Activated T-cell treated with anti-CD3 and anti-CD28 coated beads, Interleukin-2, amount 50 U/mL, for 4 hours (primary cell): ENCODE measurements at places on chromosomes 13 and 19. TPM values are rescaled to one million over a fixed set of nuclear protein-coding genes. Genes with fewer than 3 reads are reported as not detected.

ZNF556 gene
- total RNA-seq, result not detected

DNA sequence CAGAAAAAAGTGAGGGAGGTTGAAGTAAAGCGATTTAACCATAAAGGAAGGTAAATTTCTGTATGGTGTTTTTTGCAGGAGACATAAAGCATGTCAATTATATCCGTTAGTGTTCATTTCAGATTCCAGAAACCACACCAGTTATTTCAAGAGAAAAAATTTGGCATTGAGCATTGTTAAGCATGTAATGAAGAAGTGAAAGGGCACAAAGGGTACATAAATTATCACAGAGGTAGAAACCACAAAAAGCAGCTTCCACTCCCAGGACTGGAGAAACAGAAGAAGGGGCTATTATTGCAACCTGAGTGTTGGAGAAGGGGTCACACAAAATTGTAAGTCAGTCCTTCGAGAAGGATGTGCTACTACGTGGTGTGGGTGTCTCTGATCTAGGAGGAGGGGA is 72.2 kb upstream of the DACH1 start:
- no peak for DNase-seq

DNA sequence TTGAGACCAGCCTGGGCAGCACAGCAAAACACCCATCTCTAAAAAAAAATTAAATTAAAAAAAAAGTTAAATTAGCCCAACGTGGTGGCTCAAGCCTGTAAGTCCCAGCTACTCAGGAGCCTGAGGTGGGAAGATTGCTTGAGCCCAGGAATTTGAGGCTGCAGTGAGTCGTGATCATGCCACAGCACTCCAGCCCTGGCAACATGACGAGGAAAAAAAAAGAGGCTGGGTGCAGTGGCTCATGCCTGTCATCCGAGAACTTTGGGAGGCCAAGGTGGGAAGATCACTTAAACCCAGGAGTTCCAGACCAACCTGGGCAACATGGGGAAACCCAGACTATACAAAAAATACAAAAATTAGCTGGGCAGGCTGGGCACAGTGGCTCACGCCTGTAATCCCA is 2.2 kb upstream of the TMEM161A start:
- DNase-seq, result no peak

DNA sequence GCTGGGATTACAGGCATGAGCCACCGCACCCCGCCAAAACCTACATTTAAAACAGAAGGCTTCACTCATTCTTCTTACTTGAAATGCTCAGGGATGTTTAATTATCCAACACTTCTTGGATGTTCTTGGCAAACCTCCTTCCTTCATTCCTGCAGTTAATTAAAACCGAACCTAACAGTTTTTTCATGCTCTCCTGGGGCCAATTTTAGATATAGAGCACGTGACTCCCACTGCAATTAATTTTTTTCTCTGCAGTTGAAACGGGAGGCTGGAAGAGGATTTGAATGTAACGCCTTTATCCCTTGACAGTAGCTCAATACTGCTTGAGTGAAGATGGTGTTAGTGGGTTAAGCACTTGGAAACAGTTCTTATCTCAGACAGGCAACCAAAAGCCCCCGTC is 4.6 kb upstream of the ACTL9 start:
- no peak for DNase-seq

KRTDAP gene
- total RNA-seq, result not detected

GRCh38 chr13:97491452-97491851 is 57.5 kb downstream of the RAP2A start:
- DNase-seq, result no peak

DNA sequence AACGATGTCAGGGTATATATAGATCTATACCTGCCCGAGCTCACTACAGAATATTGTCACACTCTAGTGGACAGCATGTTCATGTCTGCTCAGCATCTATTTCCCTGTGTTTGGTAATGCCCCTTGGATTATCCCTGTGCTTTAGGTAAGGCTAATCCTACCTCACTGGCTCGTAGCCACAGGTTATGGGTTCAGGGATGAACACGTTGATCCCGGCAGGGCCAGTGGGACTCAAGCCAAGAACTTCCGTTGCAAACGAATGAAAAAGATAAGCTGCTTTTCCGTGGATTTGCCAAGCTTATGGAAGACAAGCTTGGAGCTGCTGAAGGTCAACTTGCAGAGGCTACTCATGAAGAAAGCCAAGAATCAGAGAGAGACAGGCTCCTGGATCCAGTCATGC is 400.0 kb upstream of the TSHZ3 start:
- no peak for DNase-seq

GRCh38 chr13:113295776-113296175 is 1.3 kb upstream of the LAMP1 start:
- DNase-seq, result no peak

RHPN2 gene
- 1.3 TPM for total RNA-seq

FARP1 gene
- total RNA-seq, result 0.86 TPM

WDR87 gene
- total RNA-seq, result not detected
